ENCODE measurements at places on chromosomes 5 and 9. TPM values are rescaled to one million over a fixed set of nuclear protein-coding genes. Genes with fewer than 3 reads are reported as not detected.

The PCDHB5 gene
- total RNA-seq, result 8.5 TPM

The PCSK1 gene
- total RNA-seq, result 4.5 TPM

DNA sequence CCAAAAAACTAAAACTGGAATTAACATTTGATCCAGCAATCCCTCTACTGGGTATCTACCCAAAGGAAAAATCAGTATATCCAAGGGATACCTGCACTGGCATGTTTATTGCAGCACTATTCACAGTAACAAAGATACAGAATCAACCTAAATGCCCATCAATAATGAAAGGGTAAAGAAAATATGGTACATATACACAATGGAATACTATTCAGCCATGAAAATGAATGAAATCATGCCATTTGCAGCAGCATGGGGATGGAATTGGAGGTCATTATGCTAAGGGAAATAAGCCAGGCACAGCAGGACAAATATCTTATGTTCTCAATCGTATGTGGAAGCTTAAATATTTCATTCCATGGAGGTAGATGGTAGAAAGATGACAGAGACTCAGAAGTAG, 9.7 kb downstream of the VLDLR start:
- DNase-seq, result no peak

- no peak for DNase-seq
Measured at GRCh38 chr5:134053840-134054338, 49.1 kb upstream of the VDAC1 start.

GRCh38 chr9:132350861-132351315, 3.9 kb downstream of the SETX start:
- no peak for DNase-seq

DNA sequence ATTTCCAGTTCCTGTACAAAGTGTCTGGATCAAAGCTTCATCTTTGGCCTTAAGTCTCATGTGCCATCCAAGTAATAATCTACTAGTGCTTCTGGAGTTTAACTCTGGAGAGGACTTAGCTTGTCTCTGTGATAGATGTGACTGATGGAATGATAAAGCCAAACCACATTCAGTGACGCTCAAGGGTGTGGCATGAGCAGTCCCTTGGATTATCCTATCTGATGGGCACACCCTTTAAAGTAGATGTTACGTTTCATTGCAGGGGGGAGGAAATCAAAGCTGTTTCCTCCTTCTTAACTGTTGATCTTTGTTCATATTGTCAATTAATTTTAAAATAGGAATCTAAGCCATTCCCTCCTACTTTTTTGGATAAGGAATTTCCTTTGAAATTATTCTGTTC, 8.5 kb upstream of the EGFLAM start:
- no peak for DNase-seq

DNA sequence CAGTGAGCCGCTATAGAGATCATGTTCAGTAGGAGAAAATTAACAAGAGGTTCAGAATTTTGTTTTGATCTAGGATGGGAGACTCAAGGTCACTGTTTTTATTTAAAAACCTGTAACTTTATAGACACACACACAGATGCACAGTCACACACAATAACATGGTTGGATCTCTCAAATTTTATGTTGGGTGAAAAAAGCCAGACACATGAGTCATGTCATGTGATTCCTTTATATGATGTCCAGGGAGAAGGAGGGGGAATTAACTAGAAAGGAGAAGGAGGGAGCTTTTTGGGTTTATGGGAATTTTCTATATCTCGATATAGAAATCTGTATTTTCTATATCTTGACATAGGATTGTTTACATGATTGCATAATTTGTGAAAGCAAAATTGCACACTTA, 17.1 kb downstream of the C6 start:
- no peak for DNase-seq

- no peak for DNase-seq
Measured at GRCh38 chr5:1504069-1504595, 19.6 kb downstream of the LPCAT1 start.

DNA sequence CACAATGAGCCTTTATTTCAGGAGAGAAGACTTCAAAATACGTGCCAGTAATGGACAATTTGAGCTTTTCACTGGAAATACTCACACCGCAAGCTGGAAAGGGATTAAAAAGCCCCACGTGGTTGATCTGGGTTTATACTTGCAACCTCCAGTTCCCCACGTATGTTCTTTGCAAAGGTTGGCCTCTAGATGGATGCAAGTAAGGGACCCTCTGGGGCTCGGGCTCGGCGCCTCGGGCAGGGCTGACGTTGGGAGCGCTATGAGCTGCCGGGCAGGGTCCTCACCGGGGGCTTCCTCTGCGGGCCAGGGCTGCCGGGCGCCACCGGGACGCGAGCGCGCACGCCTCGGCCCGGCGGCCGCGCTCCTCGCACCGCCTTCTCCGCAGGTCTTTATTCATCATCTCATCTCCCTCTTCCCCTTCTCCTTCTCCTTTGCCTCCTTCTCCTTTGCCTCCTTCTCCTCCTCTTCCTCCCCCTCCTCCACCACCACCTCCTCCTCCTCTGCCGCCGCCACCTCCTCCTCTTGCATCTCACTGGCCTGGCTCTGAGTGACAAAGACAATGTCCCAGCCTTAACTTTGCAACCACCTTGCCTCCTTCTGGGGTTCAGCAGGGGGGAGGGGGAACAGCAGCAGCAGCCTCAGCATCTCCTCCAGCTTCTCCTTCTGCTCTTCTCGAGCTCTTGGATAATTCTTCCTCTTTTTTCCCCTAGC, 701 bp upstream of the ZNF462 start:
- peak; percentile 59 for DNase-seq

The NIPBL gene
- total RNA-seq, result 45.8 TPM

GRCh38 chr9:131266266-131267229, 9.8 kb downstream of the FAM78A start:
- no peak for DNase-seq

DNA sequence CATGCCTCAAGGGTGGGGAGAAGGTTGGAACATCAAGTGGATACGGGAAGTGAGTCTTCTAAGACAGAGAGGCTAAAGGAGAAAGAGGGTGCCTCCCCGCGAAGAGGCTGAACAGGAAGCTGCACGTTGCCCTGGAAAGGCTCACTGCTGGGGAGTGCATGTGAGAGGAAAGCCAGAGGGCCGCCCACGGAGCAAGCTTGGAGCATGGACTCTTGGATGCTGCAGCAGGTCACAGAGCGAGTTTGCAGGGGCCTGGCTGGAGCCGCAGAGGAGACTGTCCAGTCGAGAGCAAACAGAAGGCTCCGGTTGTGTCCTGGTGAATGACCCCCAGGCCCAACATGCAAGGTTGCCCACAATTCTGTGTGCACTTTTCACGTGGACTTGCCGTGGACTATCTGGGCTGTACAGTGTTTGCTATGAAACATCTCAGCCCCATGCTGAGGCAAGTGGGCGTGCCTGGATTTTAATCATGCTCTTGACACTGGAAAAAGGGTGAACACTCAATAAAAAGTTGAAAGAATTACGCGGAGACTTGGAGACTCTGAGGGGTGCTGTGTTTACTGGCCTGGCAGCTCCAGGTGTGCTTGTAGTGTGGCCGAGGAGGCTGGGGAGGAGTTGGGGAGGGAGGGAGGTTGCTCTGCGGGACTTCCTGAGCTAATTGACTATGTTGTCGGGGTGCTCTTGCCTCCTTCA, 54.5 kb upstream of the GARNL3 start:
- no peak for DNase-seq

DNA sequence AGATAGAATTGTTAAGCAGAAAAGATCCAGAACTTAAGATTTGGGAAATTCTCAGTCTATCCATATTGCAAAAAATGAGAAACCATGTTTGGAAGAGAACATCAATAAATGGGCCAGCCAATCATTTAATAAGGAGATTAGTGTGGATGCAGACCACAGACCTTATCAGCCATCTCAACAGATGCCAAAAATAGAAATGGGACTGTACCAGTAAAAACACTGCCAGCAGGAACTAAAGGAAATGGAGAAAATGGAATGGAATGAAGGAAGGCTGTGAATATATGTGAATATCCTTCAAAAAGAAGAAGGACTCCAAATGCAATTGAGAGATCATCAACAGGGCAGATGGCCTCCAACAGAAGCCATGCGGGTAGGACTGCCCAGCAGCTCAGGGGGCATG, 52.7 kb upstream of the ZNF618 start:
- DNase-seq, result no peak

The PCDHGB1 gene
- 5.6 TPM for total RNA-seq

The FOCAD gene
- total RNA-seq, result 37.1 TPM

The NTNG2 gene
- 3.1 TPM for total RNA-seq

The CARTPT gene
- not detected for total RNA-seq

DNA sequence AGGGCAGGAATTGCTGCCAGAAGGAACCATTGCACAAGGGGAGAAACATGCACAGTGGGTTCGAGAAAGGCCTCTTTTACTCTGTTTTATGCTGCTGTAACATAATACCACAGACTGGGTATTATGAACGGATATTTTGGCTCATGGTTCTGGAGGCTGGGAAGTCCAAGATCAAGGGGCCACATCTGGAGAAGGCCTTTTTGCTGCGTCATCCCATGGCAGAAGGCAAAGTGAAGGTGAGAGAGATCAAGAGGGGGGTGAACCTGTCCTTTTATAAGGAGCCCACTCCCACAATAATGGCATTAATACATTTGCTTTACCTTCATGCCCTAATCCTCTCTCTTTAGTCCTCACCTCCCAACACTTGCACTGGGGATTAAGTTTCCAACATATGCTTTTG, 136.9 kb upstream of the ALDH1B1 start:
- DNase-seq, result no peak

The OR1J2 gene
- total RNA-seq, result not detected

GRCh38 chr9:95078511-95078910, 239.0 kb downstream of the FANCC start:
- no peak for DNase-seq
